ENCODE measurements at places on chromosomes 4 and X. TPM values are rescaled to one million over a fixed set of nuclear protein-coding genes. Genes with fewer than 3 reads are reported as not detected.

Gene SHROOM3
- total RNA-seq = 16.6 TPM

Gene TNMD
- not detected for total RNA-seq

Gene H2BW2
- not detected for total RNA-seq

Gene VCX2
- total RNA-seq = not detected

Gene PNMA5
- total RNA-seq = not detected

Gene GIMD1
- total RNA-seq = not detected

Gene F11
- total RNA-seq = not detected

Gene SOX3
- not detected for total RNA-seq

Gene GPRASP2
- total RNA-seq = 7.8 TPM

Gene SPANXB1
- total RNA-seq = 2.0 TPM

Gene AMER1
- 2.6 TPM for total RNA-seq

Gene GPR34
- 0.09 TPM for total RNA-seq

Gene DCTD
- 86.5 TPM for total RNA-seq

Gene RPL10
- 5,581 TPM for total RNA-seq

Gene MEPE
- not detected for total RNA-seq

Measured in A549 treated with Hydrocortisone at 1 μM for 4 hours (cell line).